ENCODE measurements at places on chromosomes 4 and X.

DNA sequence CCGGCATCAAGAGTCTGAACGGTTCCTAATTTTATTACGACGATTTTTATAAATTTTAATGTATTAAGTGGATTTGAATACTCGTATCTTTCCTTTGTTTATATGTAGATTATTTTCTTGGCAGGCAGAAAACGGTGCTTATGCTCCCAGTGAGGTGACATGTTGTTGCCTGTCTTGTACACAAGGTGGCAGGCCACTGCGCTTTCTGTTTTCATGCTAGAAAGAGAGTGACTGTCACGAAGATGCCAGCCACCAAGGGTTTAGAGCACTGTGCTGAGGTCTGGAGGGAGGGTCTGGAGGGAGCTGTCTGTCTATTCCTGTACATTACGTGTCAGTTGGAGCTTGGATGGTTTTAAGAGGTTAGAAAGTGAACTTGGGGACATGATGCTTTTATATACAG is 87.7 kb downstream of the SHROOM2 start:
- DNase-seq = peak; percentile 41

DNA sequence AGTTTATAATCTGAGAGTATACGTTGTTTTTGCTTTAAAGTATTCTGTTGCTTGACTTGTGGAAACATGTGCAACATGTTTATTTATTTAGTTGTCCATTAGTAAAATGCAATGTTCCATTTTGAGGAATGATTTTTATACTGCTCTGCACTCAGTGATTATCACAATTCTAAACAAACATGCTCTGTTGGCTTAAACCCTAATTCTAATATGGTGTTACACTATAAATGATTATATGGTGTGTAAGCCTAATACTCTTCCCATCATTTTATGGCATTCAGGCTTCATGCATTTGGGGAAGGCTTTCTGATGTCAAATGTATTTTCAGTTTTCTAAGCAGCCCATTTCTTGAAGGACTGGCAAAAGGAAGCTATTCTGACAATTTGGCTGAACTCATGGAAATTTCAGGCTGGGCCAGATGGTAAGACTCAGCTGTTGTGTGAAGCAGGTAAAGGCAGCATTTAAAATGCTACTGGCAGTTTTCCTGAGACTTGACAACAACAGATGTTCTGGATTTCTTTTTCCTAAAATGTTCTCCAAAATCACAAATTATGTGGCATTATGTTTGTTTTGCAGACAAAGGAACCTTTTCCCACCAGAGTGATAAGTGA is 336.7 kb upstream of the GNPDA2 start:
- no peak for DNase-seq

DNA sequence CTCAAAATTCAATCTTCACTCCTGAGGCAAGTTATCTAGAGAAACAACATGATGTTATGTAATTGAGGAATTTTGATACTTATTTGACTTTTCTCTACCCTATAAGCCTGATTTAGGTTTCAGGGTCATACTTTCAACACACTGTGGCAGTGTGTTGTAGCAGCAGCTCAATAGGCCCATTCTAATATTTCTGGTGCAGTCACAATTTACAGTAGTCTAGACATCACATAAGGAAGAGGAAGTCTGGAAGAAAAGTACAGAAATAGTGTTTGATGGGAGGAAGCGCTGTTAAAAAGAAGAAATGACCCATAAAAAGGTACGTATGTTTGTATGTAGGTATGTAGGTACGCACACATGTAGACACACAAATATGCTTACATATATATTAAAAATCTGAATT is 194.3 kb downstream of the ARHGAP24 start:
- DNase-seq = no peak

GRCh38 chr4:165967486-165967885 is 94.4 kb downstream of the TLL1 start:
- no peak for DNase-seq

DNA sequence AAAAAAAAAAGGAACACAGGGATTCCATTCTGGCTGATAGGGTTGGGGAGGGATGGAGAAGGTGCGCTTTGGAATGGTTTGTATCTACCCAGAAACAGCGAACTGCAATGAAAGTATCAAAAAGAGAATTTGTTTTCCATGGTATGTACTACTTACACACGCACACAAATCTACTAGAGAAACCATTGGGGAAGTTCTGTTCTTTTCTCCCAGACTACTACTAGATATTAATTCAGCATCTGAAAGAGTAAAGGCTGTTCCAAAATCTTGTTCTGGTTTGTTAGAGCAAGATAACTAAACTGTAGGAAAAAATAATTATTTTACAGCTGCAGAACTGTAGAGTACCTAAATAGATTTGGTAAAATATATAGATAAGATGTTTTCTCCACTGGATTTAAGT is 118.4 kb downstream of the CBR4 start:
- no peak for DNase-seq

- DNase-seq = no peak
Measured at GRCh38 chrX:19373351-19373891, 29.7 kb downstream of the PDHA1 start.

DNA sequence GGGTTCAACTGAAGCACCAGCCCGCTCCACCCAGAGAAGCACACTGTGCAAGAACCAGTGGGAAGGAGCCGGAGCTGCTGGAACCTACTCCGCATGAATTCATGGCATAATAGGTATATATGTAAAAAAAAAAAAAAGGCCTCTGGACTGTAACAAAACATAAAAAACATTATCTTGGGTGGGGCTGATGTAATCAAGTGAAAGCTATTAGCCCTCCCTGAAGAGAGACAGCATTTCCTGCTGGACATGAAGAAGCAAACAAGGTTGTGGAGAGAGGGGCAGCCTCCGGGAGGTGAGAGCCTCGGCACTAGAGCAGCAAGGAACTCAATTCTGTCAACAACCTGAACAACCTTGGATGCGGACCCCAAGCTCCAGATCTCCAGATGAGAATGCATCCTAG is 50.7 kb downstream of the PLAC1 start:
- DNase-seq = no peak

- no peak for DNase-seq
Measured at GRCh38 chr4:88225232-88226105, 58.9 kb downstream of the PPM1K start.
